ENCODE measurements at places on chromosomes 3 and 15. TPM values are rescaled to one million over a fixed set of nuclear protein-coding genes. Genes with fewer than 3 reads are reported as not detected.

GRCh38 chr3:134857776-134858362, 62.8 kb downstream of the EPHB1 start:
- DNase-seq = no peak

DNA sequence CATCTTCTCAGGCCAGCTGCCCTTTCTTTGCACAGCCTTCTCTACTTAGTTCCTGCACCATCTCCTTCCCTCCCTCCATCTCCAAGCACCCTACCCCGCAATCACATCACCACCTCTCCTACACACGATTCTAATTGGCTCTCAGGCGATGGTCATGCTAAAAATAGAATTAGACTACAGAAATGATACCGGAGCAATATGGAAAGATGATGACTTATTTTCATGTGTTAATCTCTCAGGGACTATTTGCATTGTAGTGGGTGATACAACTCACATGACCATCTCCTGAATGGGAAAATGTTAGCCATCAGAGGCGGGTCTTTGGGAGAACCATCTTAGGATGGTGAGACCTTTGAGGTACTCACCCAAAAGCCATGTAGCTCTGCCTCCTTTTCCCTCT, 54.7 kb upstream of the PPARG start:
- DNase-seq = no peak

DNA sequence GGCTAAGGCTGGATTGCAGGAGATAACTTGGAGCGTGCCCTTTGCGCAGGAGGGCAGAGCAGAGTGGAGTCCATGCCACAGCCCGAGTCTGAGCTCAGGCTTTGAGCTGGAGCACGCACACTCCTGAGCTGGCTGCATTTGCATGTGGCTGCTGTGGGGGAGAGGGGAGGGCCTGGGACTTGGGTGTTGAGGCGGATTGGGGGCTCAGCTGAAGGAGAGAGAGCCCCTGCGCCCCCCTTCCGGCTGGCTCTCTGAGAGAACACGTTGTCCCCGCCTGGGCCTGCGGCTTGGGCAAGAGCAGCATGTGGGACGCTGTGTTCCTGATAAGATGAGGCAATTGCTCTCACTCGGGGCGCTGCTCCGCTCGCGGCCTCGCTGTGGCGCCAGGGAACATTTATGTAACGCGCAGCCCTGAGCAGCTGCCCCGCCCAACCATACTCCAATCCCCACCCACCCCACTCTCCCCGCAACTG, 39.1 kb downstream of the KLF13 start:
- DNase-seq = peak; percentile 52

- DNase-seq = no peak
Measured at GRCh38 chr15:98744506-98744905, 96.2 kb downstream of the IGF1R start.

DNA sequence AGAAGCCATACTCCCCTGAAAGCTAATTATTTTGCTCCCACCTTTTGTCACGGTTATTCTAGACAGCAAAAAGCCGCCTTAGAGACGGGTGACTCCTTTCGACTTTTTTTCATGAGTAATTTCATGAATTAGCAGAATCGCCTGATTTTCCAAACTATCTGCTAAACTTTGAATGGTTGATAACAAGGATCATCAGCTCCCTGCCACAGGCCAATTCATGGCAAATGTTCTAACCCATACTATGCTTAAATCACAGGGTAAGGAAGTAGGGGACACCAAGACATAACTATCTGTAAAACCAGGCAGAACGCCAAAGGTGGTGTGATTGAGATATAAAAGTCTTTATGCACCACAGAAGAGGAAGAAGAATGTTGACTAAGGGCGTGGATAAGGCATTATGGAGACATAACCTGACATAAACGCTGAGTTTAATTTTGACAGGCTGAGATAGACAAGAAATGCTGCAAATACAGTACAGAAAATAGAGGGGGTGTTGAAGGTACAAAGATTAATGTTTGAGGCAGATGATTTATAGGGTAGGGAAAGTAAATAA, 891 bp upstream of the DMXL2 start:
- no peak for DNase-seq

- no peak for DNase-seq
Measured at GRCh38 chr15:74568594-74568993, 27.6 kb downstream of the ARID3B start.

Gene SCAANT1
- not detected for total RNA-seq

Gene DLL4
- total RNA-seq = 0.05 TPM

Measured in NCI-H460 (cell line).